Memory B cell (primary cell): ENCODE measurements at places on chromosomes 1 and 21.

DNA sequence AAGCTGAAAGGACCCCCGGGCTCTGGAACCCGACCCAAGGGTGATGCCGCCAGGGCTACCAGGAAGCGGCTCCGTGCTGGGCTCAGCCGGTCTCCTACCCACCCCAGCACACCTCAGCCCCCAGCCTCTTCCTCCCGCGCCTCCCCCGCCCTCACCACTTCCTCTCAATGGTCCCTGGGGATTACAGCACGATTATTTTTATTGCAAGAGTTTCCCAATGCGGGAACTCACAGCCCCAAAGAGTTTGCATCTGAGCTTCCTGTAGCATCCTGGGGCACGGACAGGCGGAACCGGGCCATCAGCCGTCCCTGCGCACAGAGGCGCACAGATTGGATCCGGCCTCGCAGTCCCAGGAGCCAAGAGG, 8.7 kb upstream of the SLX9 start:
- peak; percentile 70 for DNase-seq

DNA sequence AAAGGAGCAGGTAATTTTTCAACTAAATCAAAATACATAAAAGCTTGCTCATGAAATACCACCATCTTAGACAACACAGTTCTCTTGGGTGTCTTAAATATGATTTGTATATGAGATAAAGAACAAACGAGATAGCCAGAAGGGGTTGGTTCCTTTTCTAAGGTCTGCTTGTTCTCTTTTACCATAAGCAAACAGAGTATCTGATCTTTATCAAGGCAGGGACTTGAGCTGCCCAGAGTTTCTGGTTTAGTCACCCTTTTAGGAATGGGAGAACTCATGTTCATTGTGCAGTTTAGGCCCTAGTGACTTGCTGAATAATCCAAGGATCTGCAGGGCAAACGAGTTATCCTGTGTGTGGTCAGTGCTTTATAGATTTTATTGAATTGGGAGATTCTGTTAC, 3.0 kb upstream of the SUCO start:
- no peak for DNase-seq

DNA sequence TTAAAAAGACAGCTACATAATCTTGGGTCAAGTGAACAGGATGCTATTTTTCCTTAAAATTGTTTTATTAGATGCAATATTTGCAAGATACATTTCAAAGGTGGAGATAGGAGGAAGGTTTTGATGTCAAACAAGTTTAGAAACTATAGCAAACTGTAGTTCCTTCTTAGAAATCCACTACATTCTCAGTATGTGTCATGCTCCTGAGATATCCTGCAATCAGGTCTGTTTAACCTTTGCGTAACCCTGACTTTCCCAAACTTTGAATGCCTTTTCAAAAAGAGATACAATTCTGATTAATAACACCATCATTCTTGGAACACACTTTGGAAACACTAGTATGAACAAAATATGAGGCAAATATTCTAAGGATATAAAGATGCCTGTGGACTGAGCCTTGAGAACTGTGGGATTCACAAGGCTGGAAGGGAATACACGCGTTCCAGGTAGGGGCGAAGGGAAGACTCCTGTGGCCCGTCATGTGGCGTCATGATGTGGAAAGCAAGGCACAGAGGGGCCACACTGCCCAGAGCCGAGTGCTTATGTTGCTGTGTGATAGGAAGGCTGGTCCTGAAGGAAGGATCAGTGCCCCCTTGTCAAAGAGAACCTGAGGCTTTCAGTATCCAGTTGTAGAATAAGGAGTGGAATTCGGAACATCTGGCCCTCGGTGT, 19.6 kb upstream of the TARBP1 start:
- DNase-seq = no peak

DNA sequence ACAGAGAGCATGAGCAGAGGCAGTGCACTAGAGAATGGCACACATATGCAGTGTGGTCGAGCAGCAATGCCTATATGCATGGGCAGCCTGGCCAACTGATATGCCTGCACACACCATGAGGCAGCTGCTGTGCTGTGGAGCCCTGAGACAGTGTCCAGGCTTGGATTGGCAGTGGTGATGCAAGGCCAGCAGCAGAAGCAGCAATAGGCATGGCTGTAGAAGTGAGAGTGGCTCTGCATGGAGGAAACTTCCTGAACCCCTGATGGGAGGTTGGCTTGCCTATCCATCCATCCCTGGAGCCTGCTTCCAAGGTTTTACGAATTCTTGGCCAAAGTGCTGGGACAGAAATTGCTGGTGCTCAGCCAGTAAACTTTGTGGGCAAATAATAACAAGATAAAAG, 89.7 kb downstream of the DIRAS3 start:
- DNase-seq = no peak

DNA sequence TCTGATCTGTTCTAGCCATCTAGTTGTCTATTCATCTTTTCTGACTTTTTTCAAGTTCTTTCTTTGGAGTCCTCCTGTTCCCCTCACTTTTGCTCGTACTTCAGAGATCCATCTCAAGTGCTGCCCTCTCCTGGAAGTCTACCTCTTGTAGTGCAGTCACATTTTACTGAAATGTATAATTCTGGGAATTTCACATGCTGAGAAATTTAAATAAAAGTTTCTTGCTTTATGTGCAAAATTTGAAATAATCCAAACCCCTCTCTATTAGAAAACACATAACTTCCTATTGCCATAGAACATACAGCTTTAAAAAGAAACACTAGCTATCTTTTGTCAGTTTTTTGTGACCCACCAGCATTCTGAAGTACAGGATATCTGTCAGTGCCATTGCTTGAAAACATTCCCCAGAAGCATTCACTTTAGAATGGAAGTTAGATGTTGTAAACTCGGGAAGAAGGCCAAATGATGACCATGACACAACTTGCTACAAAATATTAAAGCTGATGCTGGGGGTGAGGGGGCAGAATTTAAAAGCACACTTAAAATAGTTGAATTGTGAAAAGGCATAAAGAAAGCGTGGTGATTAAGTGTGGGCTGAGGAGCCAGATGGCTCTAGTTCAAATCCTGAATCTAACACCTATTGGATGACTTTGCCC, 22.0 kb downstream of the RLF start:
- DNase-seq = no peak

DNA sequence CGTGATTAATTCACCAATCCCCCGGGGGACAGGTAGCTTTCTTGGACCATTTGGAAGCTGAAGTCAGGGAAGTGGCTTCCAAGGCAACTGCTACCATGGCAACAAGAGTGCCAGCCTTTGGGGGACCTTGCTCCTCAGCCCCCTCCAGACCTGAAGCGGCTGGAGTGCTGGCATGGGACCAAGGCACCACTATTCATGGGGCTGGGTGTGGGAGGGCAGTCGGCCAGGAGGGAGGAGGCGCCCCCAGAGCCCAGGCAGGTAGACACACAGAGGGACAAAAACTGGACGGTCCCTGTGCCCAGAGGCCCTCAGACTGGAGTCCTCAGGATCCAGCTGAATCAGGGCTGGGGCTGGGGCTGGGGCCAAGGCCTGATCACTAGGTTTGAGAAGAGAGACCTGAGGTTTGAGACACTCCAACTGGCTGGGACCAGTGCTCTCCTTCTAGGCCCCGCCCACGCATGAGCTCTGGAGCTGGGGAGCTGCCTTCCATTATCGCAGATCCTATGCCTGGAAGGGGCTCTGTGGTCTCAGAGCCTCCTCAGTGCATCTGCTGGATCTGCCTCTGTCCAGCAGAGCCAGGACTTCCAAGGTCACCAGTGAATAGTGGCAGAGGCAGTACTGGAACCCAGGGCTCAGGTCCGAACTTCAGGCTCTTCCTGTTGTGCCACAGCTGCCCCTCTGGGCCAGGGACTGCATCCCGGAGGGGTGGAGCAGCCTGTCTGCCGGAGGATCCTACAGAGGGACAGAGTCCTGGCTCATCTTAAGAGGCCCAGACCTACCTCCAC, 3.3 kb upstream of the KNCN start:
- no peak for DNase-seq

GRCh38 chr1:50422946-50423669, at the start of gene DMRTA2:
Gene DMRTA2 (minus strand): TSS chr1:50423443. CDS start chr1:50421536, 1,907 bp downstream.
- DNase-seq = peak; percentile 18

DNA sequence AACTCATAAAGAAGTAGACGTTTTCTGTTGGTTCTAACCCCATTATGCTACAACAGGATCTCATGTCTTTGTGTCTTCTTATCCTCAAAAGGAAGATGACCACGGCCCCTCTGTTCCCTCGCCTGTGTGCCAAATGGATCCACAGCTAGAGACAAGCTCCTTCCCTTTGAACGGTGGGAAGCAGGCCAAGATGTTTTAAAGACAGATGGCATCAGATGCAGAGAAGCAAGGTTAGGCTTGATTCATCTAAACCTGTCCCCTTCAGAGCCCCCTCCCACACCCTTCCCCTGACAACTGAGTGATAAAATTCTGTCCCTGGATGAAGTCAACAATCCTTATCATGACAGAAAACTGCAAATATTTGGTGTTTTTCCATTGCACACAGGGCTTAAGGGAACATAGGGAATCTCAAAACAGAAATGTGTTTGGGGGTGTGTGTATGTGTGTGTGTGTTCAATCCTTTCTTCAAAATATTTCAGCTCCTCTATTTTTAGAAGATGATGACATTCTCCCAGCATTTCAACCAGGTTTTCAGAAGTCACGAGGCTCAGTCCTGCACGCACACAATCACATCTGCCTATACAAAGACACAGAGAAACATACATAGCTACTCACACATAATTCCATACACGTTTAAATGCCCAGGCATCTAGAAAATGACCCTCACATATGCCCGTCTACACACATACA, 27.8 kb upstream of the FMOD start:
- no peak for DNase-seq

- no peak for DNase-seq
Observed at GRCh38 chr1:70084314-70084915, 121.0 kb downstream of the LRRC40 start.

- DNase-seq = no peak
Observed at GRCh38 chr1:23215751-23216449, 1.4 kb downstream of the HTR1D start.

DNA sequence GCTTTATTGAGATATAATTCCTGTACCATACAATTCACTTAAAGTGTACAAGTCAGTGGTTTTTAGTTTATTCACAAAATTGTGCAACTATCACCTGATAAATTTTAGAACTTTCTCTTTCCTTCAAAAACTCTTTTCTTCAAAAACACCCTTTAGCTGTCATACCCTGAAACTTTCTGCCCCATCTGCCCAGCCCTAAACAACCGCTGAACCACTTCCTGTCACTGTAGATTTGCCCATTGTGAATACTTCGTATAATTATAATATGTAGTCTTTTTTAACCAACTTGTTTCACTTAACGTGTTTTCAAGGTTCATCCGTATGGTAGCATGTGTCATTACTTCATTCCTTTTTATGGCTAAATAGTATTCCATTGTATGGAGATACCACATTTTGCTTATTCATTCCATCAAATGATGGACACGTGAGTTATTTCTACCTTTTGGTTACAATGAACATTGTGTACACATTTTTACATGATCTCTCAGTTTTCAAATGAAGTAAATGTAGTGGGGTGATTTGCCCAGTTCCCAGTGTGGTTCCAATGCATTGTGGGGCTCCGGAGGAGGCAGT, 37.9 kb downstream of the WNT4 start:
- DNase-seq = no peak

DNA sequence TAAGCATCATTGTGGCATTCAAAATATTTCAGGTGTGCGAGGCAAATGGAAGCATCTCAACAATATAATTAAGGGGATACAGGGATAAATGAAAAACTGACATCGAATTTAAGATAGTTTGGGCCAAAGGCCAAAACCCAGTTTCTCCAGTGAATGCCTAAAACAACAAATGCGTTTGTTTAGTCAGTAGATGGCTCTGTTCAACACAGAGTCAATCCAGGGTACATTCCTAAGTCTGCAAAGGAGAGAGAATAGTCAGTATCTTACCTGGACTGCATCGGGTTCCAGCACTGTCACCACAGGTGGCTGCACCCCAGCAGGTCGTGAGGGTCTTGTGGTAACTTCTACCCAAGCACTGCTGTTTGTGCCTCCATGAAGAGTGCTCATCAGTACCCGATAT, 321.1 kb downstream of the KCTD3 start:
- no peak for DNase-seq

DNA sequence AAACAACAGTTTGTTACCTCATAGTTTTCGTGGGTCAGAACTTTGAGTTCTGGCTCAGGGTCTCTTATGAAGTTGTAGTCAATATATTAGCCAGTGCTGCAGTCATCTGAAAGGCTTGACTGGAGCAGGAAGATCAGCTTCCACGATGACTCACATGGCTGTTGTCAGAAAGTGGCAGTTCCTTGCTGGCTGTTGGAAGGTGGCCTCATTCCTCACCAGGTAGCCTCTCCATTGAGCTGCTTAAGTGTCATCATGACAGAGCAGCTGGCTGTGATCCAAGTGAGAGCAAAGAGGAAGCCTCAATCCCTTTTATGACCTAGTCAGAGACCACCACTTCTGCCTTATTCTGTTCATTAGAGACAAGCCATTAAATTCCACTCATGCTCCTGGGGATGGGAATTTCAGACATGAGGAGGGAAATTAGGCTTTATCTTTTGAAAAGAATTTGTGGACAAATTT, 5.6 kb downstream of the OSBPL9 start:
- no peak for DNase-seq

GRCh38 chr21:15567191-15567590, 162.6 kb upstream of the USP25 start:
- no peak for DNase-seq

- no peak for DNase-seq
Observed at GRCh38 chr1:242412921-242413320, 111.6 kb downstream of the PLD5 start.

DNA sequence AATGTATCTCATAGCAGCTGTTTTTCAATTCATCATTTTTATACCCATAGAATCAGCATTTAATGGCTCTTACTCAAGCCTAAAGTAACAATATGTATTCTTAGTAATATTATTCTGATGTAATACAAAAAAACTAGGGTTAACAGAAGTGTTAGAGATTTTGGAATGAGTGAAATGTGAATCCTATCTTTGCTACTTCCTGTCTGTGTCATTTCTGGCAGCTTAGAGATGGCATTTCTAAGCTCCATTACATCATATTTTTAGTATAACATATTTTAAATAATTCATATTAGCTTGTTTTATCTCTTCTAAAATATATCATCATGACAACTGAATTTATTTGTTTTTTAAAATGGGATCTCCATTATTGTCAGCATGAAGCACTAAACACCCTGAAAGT, 90.2 kb downstream of the LRRC7 start:
- no peak for DNase-seq

DNA sequence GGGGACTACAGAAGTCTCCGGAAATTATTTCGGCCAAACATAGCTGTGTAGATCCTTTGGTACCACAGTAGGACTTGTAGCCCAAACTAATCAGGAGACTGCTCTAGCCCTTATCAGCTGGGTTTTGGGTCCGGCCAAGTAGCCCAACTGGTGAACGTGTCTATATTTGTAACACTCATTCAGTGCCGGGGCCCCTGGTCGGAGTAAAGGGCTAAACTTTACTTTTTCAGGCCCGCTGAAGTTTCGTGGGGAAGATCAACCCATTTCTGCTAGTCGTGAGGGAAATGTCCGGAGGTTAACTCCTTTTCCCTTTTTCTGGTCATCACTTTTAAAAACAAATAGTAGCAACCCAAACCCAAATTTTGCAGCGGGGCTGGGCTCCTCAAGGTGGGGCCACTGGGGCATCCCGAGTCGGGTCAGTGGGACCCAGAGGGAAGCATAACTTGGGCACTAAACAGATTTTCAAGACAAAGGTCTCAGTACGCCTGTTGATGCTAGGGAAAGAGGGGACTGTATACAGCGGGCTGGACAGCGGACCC, 1.7 kb downstream of the LHX9 start:
- DNase-seq = no peak
